ENCODE measurements at places on chromosomes 3 and 15. TPM values are rescaled to one million over a fixed set of nuclear protein-coding genes. Genes with fewer than 3 reads are reported as not detected.

The FRMD5 gene
- total RNA-seq = 14.2 TPM

The VPS18 gene
- 51.5 TPM for total RNA-seq

The PIERCE2 gene
- total RNA-seq = 2.4 TPM

The A4GNT gene
- total RNA-seq = not detected

The SGO1 gene
- total RNA-seq = 4.6 TPM

The FBXL22 gene
- 0.50 TPM for total RNA-seq

The FANCD2OS gene
- total RNA-seq = not detected

The SPPL2A gene
- 120 TPM for total RNA-seq

The ZNF80 gene
- total RNA-seq = not detected

The SPRED1 gene
- total RNA-seq = 64.2 TPM

The SLC12A1 gene
- not detected for total RNA-seq

The MESP1 gene
- 0.37 TPM for total RNA-seq

The TNNC1 gene
- 2.7 TPM for total RNA-seq

The GUCA1C gene
- not detected for total RNA-seq

Measured in aortic smooth muscle cell (primary cell).